A549 treated with CpdA at 1 μM for 4 hours (cell line): ENCODE measurements at places on chromosomes 16 and 17. TPM values are rescaled to one million over a fixed set of nuclear protein-coding genes. Genes with fewer than 3 reads are reported as not detected.

Gene PSMC3IP
- 35.3 to 49.1 TPM (median 36.5 TPM) in 5 replicates for total RNA-seq

Gene MYH13
- total RNA-seq: not detected in 5 replicates

Gene MARVELD3
- 0.22 to 0.56 TPM (median 0.49 TPM) in 5 replicates for total RNA-seq

Gene CCDC43
- 25.4 to 44.0 TPM (median 29.1 TPM) in 5 replicates for total RNA-seq

Gene SPNS3
- 0.05 TPM in 1 of 5 replicates, not detected in the others for total RNA-seq

Gene TEX14
- 0.02 to 0.15 TPM (median 0.09 TPM) in 4 of 5 replicates, not detected in the other for total RNA-seq

Gene NPB
- 0.16 to 1.0 TPM (median 0.59 TPM) in 5 replicates for total RNA-seq

Gene ICAM2
- total RNA-seq: 0.07 to 0.14 TPM in 2 of 5 replicates, not detected in the others

Gene HSF4
- total RNA-seq: 11.9 to 16.0 TPM (median 14.6 TPM) in 5 replicates

Gene GRIN2C
- 0.22 to 0.71 TPM (median 0.25 TPM) in 5 replicates for total RNA-seq

Gene SLC5A10
- 0.09 to 0.22 TPM (median 0.17 TPM) in 5 replicates for total RNA-seq

Gene ARSG
- 1.3 to 1.5 TPM (median 1.5 TPM) in 5 replicates for total RNA-seq

Gene PPY
- not detected in 5 replicates for total RNA-seq

Gene MYH3
- total RNA-seq: 0.77 to 1.8 TPM (median 0.91 TPM) in 5 replicates
